ENCODE measurements at places on chromosomes 6 and 20.

- no peak for DNase-seq
These were observed 580.5 kb upstream of the MARCKS start for GRCh38 chr6:113276601-113277000.

GRCh38 chr20:33993576-33994221 is at the start of gene RALY:
Gene RALY (plus strand): TSS chr20:33993911. CDS start chr20:34072075, 78,164 bp downstream.
- peak; percentile 15 for DNase-seq

DNA sequence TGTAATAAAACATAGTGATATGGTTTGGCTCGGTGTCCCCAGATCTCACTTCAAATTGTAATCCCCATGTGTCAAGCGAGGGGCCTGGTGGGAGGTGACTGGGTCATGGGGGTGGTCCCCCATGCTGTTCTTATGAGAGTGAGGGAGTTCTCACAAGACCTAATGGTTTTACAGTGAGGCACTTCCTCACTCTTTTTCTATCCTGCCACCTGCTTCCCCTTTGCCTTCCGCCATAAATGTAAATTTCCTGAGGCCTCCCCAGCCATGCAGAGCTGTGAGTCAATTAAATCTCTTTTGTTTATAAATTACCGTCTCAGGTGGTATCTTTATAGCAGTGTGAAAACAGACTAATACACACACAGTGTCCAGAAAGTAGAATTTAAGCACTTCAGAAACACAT is 78.5 kb downstream of the REPS1 start:
- DNase-seq: no peak

GRCh38 chr20:671252-672030 is 4.2 kb downstream of the SCRT2 start:
- DNase-seq: no peak

DNA sequence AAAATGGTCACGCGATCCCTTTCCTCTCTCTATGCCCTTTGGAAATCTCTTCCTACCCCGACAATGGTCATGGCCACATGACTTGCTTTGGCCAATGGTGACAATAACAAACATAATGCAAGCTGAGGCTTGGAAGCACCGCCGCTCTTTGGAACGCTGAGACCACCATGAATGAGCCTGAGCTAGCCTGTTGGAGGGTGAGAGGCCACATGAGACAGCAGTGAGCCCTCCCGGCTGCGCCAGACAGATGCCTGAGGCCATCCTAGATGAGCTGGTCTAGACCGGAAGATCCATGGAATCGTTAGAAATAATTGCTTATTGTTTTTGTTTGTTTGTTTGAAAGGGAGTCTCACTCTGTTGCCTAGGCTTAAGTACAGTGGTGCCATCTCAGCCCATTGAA is 64.2 kb downstream of the STK35 start:
- no peak for DNase-seq

- DNase-seq: no peak
These were observed 80.5 kb upstream of the SGK1 start for GRCh38 chr6:134398453-134398852.

- DNase-seq: no peak
These were observed 135.6 kb upstream of the RUNX2 start for GRCh38 chr6:45192556-45192955.

DNA sequence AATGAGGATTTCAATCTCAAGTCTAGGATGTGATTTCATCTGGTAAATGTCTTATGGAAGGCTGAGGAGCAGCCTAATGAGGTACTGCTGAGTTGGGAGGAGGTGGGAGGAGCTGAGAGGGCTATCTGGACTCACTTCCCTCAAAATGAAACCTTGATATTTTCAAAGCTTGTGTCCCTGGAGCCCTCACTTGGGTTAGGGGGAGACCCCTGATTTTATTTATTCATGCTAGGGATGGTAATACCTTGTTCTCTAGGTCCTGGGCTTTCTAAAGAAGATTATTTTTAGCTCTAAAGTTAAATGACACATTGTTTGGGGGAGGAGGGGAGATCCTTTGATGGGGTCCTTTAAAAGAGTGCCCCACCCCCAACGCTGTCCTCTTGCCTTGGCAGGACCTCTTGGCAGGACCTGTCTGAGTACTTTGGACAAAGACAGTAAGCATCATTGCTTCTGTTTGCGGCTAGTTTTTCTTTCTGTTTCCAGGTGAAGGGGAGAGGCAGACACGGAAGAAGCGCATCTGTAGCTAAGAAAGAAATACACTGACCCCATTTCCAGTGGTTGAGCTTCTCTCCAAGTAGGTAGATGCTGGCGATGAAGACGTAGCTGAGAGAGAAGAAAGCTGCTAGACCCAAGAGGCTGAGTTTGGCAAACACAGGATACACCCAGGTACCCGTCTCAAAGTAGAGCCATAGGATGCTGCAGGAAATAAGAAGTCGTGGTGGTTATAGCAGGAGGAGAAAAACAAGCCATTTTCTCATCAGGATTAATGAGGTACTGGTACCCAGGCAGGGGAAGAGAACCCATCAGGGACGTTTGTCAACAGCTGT is 55.6 kb downstream of the ADTRP start:
- no peak for DNase-seq

GRCh38 chr6:85580118-85580877 is 13.4 kb downstream of the SNX14 start:
- DNase-seq: no peak

GRCh38 chr6:158207422-158207788 is 39.3 kb downstream of the GTF2H5 start:
- DNase-seq: no peak

DNA sequence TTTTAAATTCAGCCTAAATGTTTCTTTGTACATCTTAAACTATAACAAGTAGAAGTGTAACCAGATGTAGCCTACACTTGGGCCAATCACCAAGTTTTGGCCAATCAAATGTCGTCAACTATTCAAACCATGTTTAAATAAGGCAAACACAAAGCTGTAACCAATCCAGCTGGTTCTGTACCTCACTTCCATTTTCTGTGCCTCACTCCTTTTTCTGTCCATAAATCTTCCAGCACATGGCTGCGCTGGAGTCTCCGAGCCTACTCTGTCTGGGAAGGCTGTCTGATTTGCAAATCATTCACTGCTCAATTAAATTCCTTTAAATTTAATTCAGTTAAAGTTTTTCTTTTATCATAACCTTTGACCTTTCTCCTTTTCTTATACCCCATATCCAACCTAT is 7.7 kb upstream of the AHI1 start:
- DNase-seq: no peak

GRCh38 chr20:37574199-37574890 is 46.7 kb upstream of the BLCAP start:
- DNase-seq: no peak

DNA sequence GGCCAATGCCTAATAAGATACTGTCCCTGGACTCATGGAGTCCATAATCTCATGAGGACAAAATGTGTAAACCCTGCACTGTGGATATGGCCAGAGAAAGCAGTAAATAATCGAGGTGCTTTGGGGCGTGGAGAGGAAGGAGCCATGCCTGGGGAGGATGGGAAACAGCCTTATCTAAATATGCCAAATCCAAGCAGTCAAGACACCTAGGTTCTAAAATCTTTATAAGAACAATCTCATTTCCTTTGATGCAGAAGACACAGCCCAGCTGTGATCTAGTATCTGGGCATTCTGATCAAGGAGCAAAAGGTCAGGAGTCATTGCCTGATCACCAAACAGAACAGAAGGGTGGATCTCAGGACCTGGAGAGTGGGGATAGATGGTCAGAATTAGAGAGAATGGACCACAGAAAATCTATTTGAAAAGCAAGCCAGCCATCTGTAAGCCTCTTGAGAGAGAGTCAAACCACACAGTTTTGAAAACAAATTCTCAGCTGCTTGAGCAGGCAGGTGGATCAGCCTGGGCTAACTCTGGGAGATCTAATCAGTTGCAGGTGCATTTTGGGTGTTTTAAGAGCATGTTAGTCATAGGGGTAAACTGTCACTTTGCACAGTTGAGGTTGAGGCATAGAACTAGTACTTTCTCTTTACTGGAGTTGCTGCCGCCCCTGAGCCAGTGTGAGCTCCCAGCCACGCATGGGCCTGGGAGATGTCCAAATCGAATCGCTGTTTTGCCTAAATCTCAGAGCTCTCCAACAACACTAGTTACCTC is 130.8 kb upstream of the TNFAIP3 start:
- no peak for DNase-seq

- no peak for DNase-seq
These were observed 81.2 kb downstream of the EZR start for GRCh38 chr6:158737710-158738615.

GRCh38 chr20:53040693-53041589 is 68.8 kb downstream of the TSHZ2 start:
- DNase-seq: no peak

- DNase-seq: no peak
These were observed 41.7 kb downstream of the JPH2 start for GRCh38 chr20:44145131-44145775.

- no peak for DNase-seq
These were observed 12.2 kb downstream of the LAMA5 start for GRCh38 chr20:62354811-62355341.

DNA sequence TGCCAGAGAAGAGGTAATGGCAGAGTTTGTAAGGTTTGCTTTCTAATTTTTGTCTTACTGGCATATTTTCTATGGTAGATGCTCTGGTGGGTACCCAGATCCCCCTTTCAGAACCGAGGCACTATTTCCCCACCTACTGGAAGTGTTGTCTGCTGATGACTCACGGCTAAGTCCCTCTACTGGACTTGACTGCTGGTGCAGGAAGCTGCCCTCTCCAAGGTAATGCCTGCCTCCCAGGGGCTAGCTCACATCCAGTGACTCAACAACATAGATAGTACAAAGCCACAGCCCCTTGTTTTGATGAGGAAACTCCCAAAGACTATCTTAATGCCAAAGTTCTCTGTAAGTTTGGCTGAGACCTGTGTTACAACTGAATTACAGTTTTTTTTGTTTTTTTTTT is 285.4 kb upstream of the FLRT3 start:
- DNase-seq: no peak

DNA sequence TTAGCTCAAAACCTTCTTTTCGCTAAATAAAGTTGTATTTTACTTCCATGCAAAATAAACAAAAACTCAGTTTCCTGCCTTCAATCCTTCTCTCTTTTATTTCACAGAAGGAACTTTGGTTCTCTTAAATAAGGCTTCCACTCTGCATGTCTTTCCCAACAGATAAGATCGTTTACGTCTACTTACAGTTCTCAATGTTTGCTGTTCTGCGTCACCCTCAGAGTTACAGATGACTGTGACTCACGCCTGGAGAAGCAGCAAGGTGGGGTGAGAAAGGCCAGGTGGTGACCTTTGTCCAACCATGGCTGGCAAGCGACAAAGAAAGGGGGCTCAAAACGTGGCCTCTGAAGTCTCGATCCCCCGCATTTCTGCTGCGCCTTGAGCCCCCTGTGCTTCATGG is 51.4 kb upstream of the RPS6KA2 start:
- no peak for DNase-seq

DNA sequence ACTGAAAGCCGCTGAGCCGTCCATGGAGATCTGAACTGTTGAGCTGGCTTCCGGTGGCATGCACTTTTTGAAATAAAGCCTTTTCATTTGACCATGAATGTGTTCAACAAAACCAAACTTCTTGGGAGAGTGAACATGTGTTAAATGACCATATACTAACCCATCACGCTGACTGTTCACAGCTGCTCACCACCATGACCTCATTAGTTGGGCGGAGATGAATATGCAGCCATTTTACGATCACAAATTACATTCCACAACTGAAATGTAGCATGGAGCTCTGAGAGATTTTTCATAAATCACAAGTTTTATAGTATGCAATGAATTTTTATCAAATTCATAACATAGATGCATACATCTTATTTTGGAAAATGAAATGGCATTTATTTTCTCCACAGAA is 4.2 kb downstream of the RAMACL start:
- no peak for DNase-seq

DNA sequence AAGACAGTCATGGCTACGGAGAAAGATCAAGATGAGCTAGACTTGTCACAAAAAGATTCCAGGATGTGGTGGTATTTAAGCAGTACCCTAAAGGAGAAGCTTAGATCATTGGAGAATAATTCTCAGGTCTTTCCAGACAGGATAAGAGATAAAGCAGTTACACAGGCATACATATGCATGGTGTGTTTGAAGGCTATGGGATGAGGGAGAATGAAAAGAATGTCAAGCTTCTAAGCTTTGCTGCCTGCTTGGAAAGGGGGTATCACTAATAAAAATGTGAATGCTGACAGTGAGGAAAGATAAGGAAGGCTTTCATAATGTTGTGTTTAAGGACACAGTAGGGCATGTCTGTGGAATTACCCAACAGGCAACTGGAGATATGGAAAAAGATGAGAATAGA is 28.1 kb downstream of the RWDD2A start:
- DNase-seq: no peak

DNA sequence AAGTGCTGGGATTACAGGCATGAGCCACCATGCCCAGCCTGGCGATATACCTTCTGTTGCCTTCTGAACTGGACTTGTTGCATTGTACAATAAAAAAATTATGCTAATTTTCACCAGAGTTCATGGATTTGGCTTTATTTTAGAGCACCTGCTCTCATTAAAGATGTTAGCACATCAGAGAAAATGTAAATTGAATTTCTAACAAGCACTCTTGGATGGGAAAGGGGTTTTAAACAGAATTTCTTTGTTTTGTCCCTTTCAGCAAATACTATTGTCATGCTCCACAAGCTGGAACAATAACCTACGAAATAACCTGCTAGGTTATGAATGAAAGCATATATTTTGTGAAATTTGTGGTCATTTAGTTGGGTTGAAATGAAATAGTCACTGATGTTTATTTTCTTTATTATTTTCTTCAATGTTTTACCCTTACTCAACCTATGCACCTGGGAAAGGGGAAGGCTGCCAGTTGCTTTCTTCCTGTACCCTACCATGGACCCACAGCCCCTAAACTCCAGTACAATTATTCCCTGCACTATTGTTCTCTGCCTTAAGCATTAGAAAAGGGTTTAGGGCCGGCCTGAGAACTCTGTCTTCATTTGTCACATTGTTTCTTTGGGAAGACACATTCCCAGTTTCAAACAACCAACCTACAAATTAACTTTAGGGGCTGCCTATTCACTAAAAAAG is 22.2 kb downstream of the ZDHHC14 start:
- DNase-seq: no peak

DNA sequence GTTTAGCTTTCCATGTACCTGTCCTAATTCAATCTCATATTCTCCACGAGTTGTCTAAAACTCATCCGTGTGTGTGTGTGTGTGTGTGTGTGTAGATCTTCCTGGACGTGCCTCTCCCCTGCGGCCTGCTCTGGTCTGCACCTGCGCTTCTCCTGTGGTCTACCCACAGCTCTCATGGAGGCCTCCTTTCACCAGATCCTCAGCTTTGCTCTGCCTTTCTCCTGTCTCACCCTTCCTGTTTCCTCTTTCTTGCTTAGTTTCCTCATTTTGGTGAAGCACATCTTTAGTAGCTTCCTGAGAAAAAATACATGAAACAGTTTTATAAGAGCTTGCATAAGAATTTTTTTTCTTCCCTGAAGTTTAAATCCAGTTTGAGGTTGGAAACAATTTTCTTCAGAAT is 18.1 kb downstream of the SLX4IP start:
- no peak for DNase-seq

- DNase-seq: no peak
These were observed 1.1 kb upstream of the FAXC start for GRCh38 chr6:99350573-99350972.
